Activated naive CD8-positive, alpha-beta T cell treated with anti-CD3 and anti-CD28 coated beads, Interleukin-2, amount 10 ng/mL, durations not matched to agents 7 days and 5 days (primary cell): ENCODE measurements at places on chromosomes 12 and 14. TPM values are rescaled to one million over a fixed set of nuclear protein-coding genes. Genes with fewer than 3 reads are reported as not detected.

DNA sequence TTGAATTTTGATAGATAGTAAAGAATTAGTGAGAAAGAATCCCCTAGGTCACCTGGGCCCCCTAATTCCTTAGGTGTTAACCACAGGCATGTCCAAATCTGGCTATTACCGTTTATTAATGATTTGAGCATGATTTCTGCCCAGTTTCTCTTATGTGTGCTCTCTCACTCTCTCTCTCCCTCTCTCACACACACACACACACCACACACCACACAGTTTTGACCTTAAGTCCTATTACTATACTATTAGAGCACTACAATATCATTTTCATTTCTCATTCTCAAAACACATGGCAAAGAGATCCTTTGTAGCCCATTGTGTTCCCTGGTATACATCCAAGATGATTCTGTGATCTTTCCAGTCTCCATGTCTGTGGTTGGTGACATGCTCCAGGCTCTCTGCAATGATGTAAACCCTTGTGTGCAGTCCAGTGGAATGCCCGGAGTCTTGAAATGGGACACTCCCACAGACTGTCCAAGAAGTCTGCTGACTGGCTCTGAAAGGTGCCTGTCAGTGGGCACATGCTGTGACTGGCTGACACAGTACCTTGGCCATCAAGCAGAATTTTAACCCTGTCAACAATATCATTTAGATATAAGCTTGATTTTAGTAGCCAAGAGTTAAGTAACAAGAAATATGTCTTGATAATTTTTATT lies 96.2 kb downstream of the FIGNL2 start:
- no peak for DNase-seq

GRCh38 chr12:111126331-111126730 lies 206.0 kb upstream of the MYL2 start:
- no peak for DNase-seq

DNA sequence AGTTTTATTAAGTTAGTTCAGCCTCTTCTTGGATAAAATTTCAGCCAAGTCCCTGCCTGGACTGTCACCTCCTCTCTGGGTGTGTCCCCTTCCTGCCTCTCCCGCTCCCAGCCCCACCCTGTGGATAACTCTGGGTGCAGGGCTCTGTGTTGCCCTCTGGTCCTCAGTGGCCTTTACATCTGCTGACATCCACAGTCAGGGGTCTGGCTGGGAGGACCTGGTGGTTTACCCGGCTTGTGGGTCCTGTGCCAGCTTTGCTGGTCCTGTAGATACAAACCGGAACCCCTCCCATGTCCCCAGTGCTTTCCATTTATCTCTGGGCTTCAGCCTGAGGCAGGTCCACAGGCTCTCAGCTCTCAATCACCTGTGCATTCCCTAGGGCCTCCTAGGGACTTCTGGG lies 28.9 kb upstream of the PLEKHG3 start:
- no peak for DNase-seq

DNA sequence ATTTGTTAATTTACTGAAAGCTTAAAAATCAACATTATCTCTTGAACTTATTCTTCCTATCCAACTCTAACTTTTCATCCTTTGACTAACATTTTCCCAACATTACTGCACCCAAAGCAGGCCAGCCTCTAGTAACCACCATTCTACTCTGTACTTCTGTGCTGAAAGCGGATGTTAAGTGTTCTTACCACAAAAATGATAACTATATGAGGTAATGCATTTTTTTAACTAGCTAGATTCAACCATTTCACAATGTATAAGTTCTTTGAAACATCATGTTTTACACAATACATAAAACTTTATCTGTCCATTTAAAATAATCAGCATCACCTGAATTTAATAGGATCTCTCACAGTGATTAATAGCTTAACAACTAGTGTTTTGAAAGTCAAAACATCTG lies 468.5 kb upstream of the MGAT4C start:
- DNase-seq: no peak

DNA sequence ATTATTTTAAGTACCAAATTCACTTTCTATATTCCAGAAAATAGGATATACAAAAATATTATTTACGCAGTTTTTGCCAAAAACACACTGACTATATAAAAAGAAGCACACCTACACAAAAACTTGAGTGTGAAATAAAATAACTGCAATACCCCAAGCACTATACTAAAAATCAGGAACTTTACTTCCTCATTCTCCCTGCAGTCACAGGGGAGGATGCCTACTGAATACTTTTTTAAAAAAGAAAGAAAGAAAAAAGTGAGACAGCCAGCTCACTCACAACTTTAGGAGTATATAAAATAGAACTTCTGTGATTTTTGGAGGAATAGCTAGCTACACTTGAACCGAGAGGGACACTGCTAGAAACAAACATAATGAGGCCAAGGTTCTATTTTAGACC lies 12.2 kb downstream of the RPS6KA5 start:
- DNase-seq: no peak

- DNase-seq: no peak
Observed at GRCh38 chr12:120019197-120019596, 30.2 kb downstream of the BICDL1 start.

DNA sequence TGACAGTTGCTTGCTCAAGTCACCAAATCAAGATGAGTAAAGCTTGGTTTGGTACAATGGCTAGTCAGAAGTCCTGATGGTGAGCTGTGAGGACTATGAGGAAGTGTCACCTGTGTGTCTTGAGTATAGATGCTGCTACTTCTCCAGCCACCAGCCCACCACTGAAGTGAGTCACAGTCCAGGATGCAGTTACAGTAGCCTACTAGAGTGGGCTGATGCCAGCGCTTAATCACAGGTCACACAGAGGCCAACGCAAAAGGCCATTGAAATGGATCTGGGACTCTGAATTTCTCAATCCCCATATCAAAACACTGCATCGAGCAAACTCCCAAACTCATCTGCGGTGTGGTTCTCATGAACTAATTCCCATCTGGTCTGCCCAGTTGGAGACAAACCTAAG lies 223.1 kb downstream of the ANO6 start:
- no peak for DNase-seq

DNA sequence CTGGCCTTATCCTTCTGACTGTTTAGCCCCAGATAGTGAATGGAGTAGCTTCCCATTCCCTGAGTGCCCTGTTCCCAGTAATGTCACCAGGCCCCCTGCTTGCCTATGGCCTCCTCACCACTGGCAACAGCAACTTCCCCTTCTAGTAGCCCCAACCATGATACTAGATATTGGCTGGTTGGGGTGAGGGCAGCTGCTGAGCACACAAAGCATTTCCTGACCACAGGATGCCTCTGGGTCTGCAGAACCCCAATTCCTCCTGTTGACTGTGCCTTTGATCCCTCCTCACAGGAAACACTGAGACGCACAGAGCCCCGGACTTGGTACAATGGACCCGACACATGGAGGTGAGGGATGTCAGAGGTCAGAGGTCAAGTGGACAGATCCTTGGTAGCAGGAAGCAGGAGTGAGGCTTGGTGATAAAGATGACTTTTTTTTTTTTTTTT lies 597 bp downstream of the SOAT2 start:
- peak; percentile 56 for DNase-seq

- DNase-seq: no peak
Observed at GRCh38 chr14:35296545-35296944, 4.4 kb downstream of the PSMA6 start.

- DNase-seq: peak; percentile 39
Observed at GRCh38 chr12:108768591-108769500, 37.5 kb upstream of the CORO1C start.

- DNase-seq: no peak
Observed at GRCh38 chr14:60736494-60736893, 1.9 kb downstream of the MNAT1 start.

DNA sequence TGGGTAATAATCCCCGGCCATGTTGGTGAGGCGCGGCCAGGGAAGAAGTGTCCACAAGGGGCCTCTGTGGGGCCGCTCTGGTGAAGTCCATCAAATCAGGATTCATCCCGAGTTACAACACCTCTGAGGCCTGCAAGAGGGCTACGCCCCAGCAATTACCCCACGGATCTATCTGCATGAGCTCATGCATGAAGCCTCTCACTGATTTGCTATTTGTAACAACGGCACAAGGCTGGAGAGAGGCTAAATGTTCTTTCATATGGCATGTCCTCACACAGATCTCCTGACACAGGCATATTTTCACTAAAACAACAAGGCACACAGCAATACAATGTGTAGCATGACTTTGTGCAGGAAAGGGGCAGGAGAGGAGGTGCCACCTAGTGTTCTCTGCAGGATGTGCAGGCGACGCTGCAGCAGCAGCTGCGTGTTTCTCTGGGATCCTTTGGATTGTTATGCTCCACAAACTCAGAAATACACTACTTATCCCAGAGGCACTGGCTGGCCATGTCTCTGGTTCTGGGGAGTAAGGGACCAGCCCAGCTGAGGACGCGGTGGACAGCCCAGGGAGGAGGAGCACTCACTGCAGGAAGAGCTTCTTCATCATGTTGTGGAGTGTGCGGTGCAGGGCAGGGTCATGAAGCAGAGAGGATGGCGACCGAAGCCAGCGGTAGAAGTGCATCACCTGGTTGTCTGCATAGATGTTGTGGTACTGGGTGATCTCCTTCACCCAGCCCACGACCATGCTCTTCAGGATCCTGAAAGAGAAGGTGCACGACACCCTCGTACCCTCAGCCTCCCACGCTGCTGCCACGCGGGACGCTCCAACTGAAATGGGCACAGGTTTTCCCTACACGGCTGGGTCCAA lies 20.2 kb downstream of the P2RX2 start:
- DNase-seq: no peak

GRCh38 chr12:98698603-98699463 lies 53.7 kb downstream of the APAF1 start:
- no peak for DNase-seq

- DNase-seq: no peak
Observed at GRCh38 chr14:105267820-105268548, 19.7 kb downstream of the BTBD6 start.

DNA sequence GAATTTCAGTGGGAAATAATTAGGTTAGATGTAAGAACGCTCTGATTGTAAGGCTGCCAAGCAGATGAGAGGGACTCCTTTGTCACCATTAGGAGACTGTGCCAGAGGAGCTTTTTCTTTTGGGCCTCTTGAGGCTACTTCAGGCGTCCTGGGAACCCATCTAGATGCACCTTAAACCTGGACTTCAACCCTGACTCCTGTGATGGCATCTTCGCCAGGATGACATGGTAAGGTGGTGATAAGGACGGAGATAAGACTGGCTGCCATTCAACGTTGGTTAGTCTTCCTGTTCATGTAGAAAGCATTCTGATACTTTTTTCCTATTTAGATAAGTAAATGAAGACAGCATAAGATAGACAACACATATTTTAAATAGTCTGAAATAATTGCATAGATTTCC lies 36.3 kb downstream of the STK38L start:
- no peak for DNase-seq

The INSM2 gene
- total RNA-seq: not detected

The SERPINA9 gene
- not detected for total RNA-seq

The A2M gene
- total RNA-seq: 2.7 TPM
